ENCODE measurements at places on chromosomes 6 and 20.
A peak's percentile ranks its signal among the peaks of the same experiment; 100 is the strongest.

GRCh38 chr6:84763003-84763885 is 1.2 kb downstream of the TBX18 start:
- DNase-seq: peak; percentile 92

DNA sequence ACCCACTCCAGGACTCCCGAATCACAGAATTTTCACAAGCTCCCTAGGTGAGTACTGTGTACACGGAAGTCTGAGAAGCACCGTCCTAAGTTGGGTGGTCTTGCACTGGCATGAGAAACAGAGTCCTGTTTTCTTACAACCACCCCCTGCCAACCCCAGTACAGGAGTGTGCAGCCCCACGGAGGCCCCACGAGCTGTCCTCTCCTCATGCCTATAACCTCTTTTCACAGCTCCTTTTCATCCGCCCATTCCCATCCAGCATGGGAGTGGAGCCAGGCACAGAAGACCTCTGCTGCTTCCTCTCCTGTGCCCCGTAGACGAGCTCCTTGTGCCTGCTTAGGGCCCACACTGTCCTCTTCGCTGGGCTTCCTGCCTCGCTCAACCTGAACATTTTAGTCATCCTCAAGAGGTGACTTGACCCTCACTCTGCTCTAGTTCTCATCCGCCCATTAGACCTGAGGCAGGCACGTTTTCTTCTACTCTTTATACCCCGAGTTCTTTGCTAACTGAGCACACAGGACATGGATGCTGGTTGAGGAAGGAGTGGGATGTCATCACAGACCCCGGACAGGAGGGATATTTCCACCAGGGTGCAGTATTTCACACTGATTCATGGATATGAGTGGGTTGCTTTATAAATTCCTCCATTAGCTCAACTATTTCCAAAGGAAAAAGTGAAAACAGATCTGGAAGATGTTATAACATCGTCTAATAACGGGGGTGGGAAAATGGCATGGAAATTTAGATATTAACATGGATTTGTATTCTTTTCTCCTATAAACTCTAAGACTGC is 160.5 kb downstream of the TTLL2 start:
- DNase-seq: peak; percentile 14

DNA sequence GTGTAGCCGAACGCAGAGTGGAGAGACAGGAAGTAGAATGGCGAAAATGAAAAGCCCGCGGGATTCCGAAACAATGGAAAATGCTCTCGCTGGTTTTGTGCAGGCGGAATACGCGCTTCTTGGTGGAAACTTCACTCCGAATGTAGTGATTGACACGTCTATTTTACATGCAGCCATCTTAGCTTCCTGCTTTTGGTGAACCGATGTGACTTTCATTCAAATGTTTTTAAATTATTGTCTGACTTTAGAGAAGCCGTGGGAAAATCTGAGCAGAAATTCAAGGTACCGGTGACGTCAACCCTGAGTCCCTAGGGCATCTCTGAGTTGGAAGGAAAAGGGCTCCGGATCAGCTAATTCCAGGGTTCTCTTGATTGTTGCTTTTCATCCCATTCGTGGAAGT is 11.4 kb downstream of the GPX5 start:
- peak; percentile 49 for DNase-seq

DNA sequence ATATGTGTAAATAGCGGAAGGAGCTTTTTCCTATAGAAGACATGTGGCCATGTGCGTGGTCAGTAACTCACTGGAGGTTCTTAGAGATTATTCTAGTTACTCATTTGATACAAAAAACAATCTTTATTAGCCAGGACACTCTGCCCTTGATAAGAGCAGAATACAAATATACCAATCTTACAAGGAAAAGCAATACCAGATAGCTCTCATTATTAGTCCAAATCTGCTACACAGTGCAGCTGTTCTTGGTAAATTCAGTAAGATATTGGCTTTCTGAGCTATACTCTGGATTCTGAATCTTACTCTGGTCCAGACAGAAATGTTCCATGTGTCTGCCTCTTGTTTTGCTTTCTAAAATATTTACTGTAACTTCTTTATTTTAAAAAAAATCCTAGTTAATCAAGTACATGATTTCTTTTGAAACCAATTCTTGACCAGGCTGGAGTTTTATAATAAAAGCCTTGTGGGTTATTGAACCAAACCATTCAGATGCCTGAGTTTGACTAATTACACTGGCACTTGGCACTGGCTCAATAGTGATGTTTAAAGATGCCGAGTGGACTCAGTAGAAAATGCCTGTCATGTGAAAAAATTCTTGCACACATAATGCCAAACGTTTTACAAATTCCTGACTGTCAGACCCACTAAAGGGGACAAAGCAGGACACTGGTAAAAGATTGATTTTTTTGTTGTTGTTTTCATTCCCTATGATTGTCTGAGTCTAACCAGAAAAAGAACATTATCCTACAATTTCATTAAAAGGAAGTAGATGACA is 242.8 kb upstream of the TCF21 start:
- peak; percentile 75 for DNase-seq

- DNase-seq: peak; percentile 11
These were observed 95.5 kb downstream of the PPP1R14C start for GRCh38 chr6:150238336-150238741.

- peak; percentile 94 for DNase-seq
These were observed 199.3 kb upstream of the SGK1 start for GRCh38 chr6:134517145-134517658.

DNA sequence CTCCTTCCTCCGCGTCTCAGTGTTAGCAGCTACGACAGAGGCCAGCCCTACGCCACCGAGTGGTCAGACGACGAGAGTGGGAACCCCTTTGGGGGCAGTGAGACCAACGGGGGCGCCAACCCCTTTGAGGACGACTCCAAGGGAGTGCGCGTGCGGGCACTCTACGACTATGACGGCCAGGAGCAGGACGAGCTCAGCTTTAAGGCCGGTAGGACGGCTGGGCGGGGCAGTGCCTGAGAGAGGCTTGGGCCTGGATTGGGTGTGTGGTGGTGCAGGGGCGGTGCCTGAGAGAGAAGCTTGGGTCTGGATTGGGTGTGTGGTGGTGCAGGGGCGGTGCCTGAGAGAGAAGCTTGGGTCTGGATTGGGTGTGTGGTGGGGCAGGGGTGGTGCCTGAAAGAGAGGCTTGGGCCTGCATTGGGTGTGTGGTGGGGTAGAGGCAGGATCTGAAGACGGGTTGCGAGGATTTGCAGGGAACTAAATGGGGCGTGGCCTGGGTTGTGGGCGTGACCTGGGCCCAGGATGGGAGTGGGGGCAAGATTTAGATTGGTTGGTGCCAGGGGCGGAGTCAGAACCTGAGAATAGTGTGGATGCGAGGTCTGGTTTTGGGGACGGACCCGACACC is 24.4 kb downstream of the SPDEF start:
- DNase-seq: peak; percentile 79

DNA sequence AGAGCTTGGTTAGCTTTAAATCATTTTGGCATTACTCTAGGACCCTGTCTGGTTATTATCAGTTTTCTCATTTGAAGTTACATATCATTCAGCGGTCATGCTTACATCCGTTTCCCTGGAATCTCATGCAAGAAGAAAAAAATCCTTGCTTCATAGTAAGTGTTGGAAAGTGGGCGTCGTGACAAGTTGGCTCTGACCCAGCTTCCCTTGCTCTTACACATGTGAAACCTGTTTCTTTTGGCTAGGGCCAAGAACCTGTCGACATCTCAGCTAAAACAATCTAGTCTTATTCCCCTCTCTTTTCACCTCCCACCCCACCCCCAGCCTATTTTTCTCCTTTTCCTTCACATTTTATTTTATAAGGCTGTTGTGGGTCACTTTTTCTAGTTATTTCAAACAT is 45.5 kb downstream of the ANKS1A start:
- DNase-seq: peak; percentile 68

DNA sequence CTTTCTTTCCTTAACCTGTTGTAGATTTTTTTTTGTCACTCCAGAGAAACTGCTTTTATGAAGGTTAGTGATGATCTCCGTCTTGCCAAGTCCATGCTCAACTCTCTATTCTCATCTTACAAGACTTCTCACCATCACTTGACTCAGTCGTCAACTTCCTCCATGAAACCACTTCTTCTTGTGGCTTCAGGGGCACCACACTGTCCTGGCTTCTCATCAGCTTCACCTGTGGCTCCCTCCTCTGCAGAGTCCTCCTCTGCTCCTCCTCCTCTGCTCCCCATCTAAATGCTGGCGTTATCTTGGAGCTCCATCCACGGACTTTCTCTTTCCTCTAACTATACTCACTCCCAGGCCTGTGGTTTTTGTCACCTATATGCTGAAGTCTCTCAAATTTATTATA is 187.5 kb downstream of the BACH2 start:
- DNase-seq: no peak

DNA sequence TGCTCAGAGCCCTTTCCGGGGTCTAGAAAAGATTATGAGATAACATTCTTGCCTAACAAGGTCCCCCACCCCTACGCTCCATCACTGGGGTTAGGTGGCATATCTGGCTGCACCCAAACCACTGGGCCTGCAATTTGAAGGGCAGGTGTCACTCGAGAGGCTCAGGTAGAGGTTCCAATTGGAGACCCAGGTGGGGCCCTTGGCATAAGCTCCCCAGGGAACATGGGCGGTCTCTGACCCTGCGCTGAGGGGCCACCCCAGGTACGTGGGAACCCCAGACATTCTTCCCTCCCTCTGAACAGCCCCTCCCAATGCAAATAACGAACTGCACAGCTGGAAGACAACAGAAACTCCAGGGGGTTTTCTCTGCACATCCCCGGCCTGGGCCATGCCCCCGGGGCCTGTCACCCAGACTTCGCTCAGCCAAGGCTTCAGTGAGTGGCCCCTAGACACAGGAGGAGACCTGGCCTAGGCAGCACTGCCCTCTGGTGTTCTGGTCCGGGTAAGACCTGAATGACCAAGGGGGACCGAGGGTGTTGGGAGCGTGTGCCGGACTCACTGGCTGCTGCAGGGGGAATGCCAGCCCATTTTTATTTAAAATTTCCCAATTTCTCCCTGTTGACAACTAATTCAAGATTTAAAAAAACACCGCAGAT is 47.5 kb downstream of the DSTN start:
- DNase-seq: peak; percentile 44

GRCh38 chr6:43736844-43737243 is 33.2 kb upstream of the VEGFA start:
- no peak for DNase-seq

GRCh38 chr20:11103866-11104265 is 430.1 kb upstream of the JAG1 start:
- no peak for DNase-seq

DNA sequence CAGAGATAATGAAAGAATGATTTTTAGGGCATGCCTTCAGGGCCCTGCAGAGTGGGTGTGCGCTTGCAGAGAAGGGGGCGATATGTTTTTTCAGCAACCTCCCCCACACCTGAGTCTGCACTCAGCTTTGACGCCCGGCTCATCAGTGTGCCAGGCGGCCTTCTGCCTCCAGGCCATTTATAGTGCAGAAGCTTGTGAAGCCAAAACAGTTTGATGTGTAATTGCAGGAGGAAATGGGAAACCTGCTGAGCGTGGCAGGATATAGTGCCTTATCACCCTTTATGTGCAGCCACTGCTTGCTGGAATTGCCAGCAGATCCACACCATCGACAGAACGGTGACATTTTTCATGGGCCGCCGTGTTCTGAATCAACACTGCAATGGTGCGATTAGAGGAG is 178.2 kb downstream of the CDH4 start:
- no peak for DNase-seq

- DNase-seq: no peak
These were observed 19.3 kb upstream of the APMAP start for GRCh38 chr20:25011831-25012241.

GRCh38 chr6:41519305-41519744 is 26.9 kb upstream of the FOXP4 start:
- DNase-seq: no peak

GRCh38 chr6:122141246-122141645 is 258.2 kb upstream of the HSF2 start:
- DNase-seq: no peak

DNA sequence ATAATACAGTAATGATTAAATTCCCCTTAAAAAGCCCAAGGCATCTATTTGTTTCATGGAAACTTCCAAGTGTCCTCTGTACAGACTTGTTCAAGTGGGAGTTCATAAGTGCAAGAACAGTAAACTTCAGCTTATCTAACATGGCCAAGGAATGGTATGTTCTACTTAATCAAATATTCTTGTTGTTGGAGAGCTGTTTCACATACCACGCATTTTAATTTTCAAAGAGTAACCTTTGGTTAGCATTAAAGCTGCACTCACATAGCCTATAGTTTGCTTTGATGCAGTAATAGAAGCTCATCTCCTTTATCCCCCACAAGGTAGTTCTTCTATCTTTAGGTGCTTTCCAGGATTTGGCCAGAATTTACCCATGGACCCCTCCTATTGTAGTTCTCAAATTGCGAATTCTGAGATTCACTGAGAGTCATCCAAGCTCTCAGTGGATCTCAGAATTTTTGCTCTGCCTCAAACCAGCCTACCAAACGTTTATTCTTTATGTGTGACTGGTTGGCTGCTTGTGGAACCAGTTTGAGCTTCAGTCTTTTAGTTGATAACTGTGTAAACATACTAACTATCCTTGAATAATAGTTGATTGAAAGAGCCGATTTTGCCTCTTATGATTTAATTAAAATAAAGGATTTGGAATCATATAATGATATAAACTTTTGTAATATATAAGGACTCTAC is 668.0 kb upstream of the FLRT3 start:
- DNase-seq: no peak

- no peak for DNase-seq
These were observed 58.0 kb upstream of the PHIP start for GRCh38 chr6:79135973-79136470.

DNA sequence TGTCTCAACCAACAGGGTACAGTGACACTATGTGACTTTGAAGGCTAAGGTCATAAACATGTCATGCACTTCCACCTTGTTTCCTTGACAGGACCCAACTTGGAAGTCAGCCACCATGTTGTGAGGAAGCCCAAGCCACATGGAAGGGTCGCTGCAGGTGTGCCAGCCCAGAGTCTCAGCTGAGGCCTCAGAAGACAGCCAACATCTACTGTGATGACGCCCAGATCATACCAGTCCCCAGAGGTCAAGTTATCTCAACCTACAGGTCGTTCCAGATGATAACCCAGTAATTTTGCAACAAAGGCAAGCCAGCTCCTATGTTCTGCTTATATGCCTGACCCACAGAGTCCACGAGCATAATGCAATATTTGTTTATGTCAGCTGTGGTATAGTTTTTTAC is 376.0 kb upstream of the AGPAT4 start:
- DNase-seq: no peak

DNA sequence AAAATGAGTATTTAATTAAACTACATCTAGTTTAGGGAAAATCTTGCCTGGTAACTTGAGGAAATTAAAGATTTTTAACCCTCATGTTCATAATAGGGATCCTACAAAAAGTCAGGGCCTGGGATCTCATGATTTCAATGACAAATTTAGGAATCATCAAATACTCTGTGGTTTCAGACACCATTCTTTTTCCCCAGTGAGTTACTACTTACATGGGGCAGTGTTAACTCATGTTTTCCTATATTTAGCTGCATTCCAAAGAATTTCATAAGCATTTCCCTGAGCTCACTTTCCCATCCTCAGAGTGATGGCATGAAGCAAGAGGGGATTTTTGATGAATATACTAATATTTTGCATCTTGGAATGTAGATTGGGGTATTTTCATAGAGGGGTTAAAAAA is 321.7 kb downstream of the CENPW start:
- DNase-seq: peak; percentile 92

All from fibroblast of mammary gland (primary cell).